SK-N-SH treated with all-trans-retinoic acid at 6 μM for 48 hours (cell line): ENCODE measurements at places on chromosomes 4 and X.

DNA sequence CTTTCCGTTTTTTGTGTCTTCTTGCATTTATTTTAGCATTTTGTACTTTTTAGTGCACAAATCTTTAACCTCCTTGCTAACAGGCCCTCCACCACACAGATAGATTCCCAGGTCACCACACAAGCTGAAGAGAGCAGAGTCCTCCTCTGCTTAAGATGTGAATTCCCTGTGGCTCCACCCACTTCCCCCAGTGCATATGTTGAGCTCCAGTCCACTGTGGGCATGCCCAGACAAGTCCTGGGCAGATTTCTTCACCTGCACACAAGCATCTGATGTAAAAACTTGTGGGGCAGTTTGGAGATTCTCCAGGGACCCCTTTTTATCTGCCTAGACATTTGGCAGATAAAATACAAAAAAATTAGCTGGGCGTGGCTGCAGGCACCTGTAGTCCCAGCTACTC lies 19.8 kb upstream of the PASD1 start:
- no peak for ATAC-seq

DNA sequence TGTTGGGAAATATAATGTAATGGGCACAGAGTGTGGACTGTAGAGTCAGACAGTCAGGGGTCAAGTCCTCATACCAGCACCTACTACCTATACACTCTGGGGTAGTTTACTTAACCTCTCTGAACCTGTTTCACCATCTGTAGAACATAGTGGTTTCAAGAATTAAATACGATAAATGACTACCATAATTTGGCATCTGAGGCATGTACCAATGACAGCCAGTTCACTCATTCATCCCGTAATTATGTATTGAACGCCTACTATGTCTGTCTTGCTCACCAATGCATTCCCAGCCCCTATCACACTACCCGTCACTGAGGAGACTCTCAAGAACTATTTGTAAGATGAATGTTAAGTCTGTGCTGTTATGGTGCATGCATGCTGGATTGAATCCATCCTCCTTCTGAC lies 2.0 kb upstream of the FGB start:
- no peak for ATAC-seq

GRCh38 chr4:167031534-167032156 lies 202.6 kb downstream of the SPOCK3 start:
- ATAC-seq: no peak

GRCh38 chr4:81589262-81589661 lies 117.6 kb upstream of the RASGEF1B start:
- no peak for ATAC-seq

DNA sequence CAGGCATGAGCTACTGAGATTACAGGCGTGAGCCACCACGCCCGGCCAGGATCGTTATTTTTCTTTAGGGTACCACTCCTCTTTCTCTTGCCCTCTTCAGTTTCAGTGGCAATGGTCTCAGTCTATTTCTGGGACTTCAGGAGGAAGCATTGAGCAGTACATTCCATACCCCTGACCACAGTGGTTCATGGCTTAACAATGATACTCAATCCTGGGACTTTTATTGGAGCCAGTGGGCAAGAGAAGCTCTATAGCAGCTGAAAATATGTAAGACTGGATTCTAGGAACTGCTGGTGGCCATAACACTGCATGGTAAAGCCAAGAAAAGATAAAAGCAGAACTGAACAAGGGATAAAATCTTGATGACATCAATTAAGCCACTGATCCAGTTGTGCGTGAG lies 5.8 kb upstream of the CCNA2 start:
- peak; percentile 45; the same call in 2 of the 3 replicates for ATAC-seq

GRCh38 chr4:75745721-75746199 lies 21.4 kb downstream of the USO1 start:
- ATAC-seq: no peak

- ATAC-seq: no peak
Observed at GRCh38 chr4:16573739-16574138, 324.7 kb downstream of the LDB2 start.

DNA sequence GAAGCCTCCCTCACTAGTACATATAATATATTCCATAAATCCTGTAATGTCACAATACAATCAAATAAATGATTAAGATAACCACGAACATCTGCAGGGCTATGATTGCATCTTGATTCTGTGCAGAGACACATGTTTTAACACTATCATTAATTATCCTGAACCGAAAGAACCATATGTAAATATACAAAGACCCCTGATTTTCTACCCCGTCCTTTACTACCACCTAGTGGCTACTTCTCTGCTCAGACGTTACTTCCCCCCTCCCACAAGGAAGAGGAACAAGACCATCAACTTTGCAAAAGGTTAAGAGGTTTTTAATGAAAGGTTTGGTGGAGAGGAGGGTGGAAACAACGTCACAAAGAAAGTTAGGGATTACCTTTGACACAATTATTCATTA lies 134.0 kb downstream of the COL4A6 start:
- no peak for ATAC-seq

- ATAC-seq: peak; percentile 88
Observed at GRCh38 chrX:119266364-119266995, 30.4 kb downstream of the PGRMC1 start.

GRCh38 chrX:82711457-82711856 lies 796.6 kb upstream of the POU3F4 start:
- no peak for ATAC-seq

DNA sequence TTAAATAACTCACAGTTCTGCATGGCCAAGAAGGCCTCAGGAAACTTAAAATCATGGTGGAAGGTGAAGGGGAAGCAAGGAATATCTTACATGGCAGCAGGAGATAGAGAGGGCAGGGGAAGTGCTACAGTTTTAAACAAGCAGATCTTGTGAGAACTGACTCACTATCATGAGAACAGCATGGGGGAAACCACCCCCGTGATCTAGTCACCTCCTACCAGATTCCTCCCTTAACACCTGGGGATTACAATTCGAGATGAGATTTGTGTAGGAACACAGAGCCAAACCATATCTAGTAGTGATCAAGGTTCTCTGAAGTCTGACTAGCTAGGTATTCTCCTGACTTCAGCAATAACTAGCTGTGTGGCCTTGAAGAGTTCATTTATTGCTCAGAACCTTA lies 56.0 kb downstream of the BANK1 start:
- no peak for ATAC-seq

GRCh38 chrX:74232859-74233258 lies 71.1 kb upstream of the ZCCHC13 start:
- ATAC-seq: peak; percentile 69
